ENCODE measurements at places on chromosomes 16 and 17.

DNA sequence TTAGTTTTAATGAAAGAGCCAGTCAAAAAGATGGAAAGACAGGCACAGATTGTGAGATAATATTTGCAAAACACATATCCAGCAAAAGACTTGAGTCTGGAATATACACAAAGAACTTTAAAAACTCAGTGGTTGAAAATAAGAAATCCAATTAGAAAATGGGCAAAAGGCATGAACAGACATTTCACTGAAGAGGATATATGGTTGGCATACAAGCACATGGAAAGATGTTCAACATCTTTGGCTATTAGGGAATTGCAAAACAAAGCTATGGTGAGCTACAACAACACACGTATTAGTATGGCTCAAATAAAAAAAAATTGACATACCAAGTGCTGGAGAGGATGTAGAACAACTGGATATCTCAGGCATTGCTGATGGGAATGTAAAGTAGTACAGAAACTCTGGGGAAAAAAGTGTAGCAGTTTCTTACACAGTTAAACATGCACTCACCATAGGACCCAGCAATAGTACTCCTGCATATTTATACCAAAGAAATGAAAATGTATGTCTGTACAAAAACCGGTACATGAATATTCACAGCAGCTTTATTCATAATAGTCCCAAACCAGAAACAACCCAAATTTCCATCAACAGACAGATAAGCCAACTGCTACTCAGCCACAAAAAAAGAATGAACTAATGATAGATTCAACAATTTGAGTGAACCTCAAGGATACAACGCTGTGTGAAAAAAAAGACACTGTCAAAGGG lies 44.4 kb upstream of the MRTFB start:
- DNase-seq = no peak

DNA sequence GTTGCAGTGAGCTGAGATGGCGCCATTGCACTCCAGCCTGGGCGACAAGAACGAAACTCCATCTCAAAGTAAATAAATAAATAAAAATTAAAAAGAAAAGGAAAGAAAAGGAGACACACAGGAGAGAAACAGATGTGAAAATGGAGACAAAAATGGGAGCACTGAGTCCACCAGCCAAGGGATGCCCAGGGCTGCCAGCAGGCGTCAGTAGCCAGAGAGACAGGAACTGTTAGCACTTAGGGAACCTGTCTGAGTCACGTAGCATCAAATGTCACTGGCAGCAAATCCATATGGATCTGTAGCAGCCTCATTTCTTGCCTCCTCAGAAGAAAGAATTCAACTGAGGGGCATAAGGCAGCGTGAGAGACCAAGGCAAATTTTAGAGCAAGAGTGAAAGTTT lies 79.7 kb downstream of the CYLD start:
- DNase-seq = no peak

DNA sequence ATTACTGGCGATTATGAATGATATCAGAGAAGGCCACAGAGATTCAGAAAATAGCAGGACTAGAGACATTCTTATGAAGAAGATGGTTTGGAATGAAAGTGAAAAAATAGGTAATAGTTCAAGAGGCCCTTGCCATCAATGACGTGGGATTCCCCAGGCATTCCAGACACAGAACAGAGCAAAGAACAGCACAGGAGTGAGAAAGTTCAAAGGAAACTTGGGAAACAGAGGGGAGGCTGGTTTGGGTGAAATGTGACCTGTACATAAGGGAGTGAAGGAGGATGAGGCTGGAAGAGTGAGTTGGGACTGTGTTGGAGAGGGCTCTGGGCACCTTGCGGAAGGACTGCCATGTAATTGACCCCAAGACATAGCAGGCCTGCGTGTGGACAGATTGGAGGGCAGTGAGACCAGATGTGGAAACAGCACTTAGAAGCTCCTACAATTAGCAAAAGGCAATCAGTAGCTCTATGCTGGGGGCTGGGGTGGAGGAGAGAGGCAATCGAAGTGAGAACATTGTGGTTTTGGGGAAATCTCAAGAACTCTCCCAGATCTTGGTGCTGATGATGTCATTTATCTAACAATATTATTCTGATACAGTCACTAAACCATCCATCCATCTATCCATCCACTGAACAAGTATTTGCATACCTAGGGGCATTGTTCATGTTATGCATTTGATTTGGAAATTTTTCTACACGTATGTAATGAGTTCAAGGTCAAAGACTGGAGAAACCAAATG lies 365.3 kb upstream of the ZFHX3 start:
- DNase-seq = no peak

- peak; percentile 63 for DNase-seq
Measured at GRCh38 chr17:75087558-75088453, at the start of gene SLC16A5. SLC16A5 (plus strand) TSS chr17:75087954; CDS start chr17:75093637, 5,683 bp downstream.

DNA sequence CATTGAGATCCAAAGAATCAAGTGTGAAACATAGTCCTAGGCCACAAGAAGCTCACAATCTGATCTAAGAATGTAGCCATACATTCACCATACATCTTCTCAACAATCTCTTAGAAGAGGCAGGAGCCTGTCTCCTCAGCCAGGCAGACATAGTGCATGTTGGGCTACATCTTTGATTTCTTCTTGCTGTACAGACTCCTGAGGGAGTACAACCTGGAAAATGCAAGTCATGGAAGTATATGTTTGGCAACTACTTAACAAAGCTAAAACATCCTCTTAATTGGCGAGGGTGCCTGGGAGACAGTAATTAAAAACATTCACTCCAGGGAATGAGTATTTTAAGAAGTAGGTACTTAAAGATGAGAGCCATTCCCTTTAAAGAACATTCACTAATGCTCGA lies 79.2 kb upstream of the NOG start:
- no peak for DNase-seq

- DNase-seq = no peak
Measured at GRCh38 chr17:49465331-49465903, 29.7 kb upstream of the NGFR start.

DNA sequence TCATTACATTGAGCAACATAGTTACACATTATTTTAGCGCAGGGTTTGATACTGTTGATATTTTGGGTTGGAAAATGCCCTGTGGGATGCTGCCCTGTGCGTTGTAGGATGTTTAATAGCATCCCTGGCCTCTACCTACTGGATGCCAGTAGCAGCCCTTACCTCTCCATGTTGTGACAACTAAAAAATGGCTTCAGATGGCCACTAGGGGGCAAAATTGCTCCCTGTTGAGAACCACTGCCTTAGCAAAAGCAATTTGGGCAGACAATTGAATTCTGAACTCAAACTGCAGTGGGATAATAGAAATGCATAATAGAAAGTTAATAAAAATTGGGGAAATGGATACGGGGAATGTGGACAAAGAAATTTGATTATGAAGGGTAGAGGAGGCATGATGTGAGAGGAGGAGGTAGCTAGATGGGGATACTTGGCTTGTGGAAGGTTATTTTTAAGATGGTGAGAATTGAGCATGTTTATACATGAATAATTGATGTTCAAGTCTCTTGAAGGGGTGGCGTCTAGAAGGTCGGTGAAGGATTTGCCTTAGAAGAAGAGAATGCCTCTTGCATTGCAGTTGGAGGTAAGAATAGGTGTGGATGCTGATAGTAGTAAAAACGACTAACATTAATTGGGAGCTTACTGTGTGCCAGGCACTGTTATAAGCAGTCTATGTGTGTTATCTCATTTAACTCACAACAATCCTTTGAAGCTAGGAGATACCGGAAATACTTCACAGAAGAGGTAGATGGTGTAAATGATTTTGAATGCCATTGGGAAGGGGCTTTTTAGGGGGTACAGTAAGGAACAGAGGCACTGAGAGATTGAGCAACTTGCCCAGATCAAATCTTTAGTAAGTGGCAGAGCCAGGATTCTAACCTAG lies 19.0 kb downstream of the HEATR9 start:
- peak; percentile 43 for DNase-seq

DNA sequence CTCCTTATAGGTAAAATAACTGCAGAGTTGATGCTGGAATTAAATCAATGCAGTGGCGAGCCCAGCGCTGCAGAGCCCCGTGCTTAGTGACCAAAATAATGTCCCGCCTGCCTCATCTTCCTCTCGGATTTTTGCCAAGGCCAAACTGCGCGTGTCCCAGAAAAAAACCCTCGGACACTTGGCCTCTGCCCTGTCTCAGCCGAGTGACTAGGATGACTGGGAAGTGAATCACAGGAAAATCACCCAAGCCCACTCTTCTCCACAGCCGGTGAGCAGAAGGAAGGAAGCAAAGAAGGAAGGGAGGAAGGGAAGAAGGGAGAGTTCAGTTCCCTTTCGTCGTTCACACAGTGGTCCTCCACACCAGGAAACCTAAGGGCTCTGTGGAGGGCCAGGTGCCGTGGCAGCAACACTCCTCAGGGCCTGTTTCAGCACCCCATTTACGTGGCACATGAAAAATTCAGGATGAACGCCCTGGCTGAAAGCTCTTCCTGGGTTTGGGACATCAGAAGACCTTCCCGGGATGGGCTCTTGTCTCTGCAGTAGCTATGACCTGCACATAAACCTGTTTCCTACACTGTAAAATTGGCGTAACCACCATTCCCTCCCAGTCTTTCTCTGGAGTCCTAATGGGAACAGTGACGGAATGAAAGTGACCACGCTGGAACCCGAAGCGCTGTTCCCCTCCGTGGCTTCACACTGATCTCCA lies 25.4 kb upstream of the HOXB13 start:
- DNase-seq = no peak

GRCh38 chr16:82874672-82875071 lies 247.9 kb downstream of the CDH13 start:
- DNase-seq = no peak

GRCh38 chr16:3954411-3954921 lies 74.0 kb upstream of the CREBBP start:
- DNase-seq = no peak

GRCh38 chr17:1742371-1743087 lies at the start of gene SERPINF2:
SERPINF2 (plus strand) TSS chr17:1742871; CDS start chr17:1744996, 2,125 bp downstream.
- DNase-seq = peak; percentile 87

GRCh38 chr17:37475731-37476420 lies 13.8 kb upstream of the DUSP14 start:
- no peak for DNase-seq

- no peak for DNase-seq
Measured at GRCh38 chr16:75080205-75081029, 36.2 kb downstream of the LDHD start.

DNA sequence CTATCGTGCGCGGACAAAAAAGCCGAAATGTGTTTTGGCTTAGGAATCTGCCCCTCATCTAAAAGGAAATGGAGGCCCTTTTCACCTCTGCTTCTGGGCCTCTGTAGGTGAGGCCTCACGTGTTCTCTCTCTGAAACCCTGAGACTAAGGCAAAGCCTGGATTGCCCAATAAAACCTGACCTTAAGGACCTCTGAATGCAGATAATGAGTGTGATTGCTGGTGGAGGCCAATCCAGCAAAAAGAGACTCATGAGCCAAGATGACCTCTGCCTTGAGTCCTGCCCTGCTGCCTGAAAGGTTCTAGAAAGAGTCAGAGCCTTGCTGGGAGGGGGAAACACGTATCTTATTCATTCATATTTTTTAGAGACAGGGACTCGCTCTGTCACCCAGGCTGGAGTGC lies 44.5 kb upstream of the ABR start:
- DNase-seq = no peak

DNA sequence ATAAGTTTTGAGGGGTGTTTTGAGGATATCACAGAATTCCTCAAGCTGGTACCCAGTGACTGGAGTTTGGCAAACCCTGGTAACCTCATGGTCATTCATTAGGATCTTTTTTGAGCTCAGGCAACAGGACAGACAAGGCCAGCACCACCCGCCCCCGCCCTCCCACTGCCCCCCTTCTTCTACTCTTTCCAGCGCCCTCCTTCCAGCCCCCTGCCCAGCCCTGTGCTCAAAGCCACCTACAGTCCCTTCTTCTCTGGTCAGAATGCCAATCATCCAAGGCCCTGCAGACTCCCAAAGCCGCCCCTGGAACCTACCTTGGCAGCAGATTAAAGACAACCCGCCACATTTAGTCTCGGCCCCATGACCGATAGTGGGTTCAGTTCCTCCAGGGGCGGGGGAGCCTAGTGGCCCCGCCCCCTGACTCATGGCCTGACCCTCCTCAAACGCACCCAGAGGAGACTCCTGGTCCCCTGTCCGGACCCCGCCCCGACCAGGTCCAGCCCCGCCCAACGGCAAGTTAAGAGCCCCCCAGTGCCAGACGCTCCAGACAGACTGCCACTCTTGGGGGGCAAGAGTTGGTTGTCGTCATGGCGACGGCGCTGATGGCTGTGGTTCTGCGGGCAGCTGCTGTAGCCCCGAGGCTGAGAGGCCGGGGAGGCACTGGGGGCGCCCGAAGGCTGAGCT lies at the start of gene NAGS:
Gene NAGS (plus strand): TSS at position 546 of the 684 bp plus-strand sequence. CDS start 42 bp downstream, at position 588.
- peak; percentile 62 for DNase-seq

- DNase-seq = no peak
Measured at GRCh38 chr17:2683912-2684311, 27.7 kb downstream of the CLUH start.

- DNase-seq = no peak
Measured at GRCh38 chr16:17318238-17318637, 152.5 kb downstream of the XYLT1 start.

DNA sequence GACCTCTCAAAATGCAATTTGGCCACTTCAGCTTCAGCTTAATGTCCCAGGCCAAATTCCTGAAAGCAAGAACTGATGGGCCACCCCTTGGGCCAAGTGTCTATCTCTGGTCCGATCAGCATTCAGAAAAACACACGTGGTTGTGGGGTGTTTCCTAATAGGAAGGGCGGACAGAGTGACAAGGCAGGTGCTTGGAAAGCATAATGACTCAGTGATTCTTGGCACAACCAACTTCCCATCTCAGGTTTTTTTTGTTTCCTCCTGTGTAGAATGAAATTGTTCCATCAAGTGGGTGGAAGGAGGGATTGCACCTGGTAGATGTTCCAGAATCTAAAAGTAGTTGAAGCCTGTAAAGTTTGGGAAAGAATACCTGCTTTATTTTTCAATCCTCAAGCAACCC lies 155.6 kb downstream of the HS3ST2 start:
- DNase-seq = no peak

DNA sequence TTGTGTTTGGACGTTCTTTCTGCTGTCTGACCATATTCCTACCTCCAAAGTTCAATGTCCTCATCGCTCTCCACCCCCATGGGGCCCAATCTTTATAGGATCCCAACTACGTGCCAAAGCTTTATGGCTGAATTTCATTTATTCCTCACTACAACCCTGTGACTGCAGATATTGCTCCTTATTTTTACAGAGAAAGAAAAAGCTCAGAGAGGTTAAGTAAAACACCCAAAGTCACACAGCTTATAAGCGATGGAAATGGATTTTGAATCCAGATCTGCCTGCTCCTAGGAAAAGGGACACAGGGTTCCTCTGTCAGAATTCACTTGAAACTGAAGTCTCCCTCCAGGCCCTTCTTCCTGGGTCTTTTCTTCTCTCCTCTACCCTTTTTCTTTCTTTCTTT lies 9.3 kb downstream of the NGFR start:
- DNase-seq = no peak

GRCh38 chr17:40265337-40265736 lies 22.3 kb upstream of the CDC6 start:
- DNase-seq = no peak

GRCh38 chr16:64132190-64132589 lies 989.7 kb downstream of the CDH11 start:
- DNase-seq = no peak
